ENCODE measurements at places on chromosomes 16 and 17.
A peak's percentile ranks its signal among the peaks of the same experiment; 100 is the strongest.

DNA sequence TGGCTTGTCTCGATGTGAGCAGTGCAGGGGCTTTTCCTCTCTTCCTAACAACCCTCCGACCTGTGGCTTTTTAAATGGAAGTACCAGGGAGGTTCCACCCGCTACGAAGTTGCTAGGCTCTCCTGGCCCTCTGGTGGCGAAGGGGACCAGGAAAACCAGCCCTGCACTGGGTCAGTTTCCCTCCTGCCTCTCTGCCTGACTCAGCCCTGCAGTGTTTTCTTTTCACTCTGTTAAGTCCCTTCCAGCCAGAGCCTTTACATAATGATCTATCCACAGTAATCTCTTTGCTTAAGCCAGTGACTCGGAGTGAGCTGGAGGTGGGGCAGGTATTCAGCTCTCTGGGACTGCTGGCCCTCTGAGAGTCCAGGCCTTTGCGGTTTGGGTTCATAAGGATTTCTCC lies 331.3 kb upstream of the EEF2KMT start:
- DNase-seq: no peak

- no peak for DNase-seq
Observed at GRCh38 chr17:11378506-11378905, 137.5 kb downstream of the SHISA6 start.

- DNase-seq: no peak
Observed at GRCh38 chr16:85894266-85894665, 4.7 kb upstream of the IRF8 start.

GRCh38 chr17:2259769-2260536 lies 43.6 kb downstream of the SMG6 start:
- DNase-seq: peak; percentile 72

DNA sequence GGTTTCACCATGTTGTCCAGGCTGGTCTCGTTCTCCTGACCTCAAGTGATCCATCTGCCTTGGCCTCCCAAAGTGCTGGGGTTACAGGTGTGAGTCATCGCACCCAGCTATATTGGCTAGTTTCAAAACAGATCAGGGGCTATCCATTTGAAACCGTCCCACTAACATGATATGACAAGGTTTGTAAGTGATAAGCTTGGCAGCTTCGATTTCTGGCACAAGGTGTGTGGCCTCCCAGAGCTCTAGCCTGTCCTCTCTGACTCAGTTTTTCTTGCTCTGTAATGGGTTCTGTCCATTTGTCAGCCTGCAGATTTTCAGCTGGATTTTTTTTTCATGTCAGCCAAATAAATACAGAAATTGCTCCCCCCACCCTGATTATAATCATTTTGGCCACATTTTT lies 31.8 kb upstream of the TENT4B start:
- peak; percentile 29 for DNase-seq

GRCh38 chr16:2053211-2053610 lies 5.4 kb downstream of the TSC2 start:
- no peak for DNase-seq

DNA sequence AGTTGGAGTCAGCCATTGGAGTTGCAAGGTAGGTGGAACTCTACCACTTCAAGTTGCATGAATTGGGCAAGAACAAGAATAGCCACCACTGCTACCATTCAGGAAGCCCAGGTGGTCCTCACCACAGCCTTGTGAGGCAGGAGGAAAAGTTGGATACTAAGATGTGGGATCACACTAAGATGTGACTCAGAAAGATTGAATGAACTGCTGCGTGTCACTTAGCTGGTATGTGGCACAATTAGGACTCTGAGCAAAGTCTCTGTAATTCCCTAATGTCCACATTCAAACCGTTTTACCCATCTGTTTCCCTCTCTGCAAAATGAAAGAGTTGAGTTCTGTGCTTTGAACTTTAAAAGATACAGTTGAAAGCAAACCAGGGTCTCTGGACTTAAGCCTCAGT lies 44.7 kb upstream of the HS3ST3A1 start:
- DNase-seq: no peak

GRCh38 chr17:80318166-80318565 lies 57.5 kb downstream of the RNF213 start:
- DNase-seq: no peak

DNA sequence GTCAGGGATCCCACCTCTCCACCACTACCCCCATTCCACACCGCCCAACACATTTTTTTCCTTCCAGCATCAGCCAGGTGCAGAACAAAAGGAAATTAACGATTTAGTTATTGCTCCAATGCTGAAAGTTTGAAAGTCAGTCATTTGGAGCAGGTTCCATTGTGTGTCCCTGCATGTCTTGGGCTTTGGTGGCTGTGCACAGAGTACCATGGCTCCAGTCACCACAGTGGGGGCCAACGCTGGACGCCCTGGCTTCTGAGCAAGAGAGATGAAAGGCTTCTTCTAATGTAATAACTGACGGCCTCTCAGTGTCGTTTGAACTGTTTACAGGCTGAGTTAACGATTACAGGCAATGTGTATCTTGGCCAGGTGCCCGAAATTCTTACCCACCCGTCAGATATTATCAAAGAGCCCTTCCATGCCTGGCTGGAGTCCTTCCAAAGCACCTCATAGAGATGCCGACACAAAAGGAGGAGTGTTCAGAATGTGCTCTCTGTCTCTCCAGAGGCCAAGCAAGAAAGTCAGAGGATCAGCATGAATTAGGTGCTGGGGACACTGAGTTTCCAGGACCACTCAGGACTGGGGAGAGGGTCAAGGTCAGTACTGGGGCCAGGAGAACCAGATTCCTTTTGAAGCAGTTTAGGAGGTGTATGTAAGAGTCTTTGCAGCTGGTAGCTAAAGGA lies 25.9 kb downstream of the RNF43 start:
- no peak for DNase-seq

GRCh38 chr17:6711681-6712057 lies 1.5 kb downstream of the SLC13A5 start:
- no peak for DNase-seq

- DNase-seq: no peak
Observed at GRCh38 chr16:81500833-81501521, 56.4 kb downstream of the CMIP start.

DNA sequence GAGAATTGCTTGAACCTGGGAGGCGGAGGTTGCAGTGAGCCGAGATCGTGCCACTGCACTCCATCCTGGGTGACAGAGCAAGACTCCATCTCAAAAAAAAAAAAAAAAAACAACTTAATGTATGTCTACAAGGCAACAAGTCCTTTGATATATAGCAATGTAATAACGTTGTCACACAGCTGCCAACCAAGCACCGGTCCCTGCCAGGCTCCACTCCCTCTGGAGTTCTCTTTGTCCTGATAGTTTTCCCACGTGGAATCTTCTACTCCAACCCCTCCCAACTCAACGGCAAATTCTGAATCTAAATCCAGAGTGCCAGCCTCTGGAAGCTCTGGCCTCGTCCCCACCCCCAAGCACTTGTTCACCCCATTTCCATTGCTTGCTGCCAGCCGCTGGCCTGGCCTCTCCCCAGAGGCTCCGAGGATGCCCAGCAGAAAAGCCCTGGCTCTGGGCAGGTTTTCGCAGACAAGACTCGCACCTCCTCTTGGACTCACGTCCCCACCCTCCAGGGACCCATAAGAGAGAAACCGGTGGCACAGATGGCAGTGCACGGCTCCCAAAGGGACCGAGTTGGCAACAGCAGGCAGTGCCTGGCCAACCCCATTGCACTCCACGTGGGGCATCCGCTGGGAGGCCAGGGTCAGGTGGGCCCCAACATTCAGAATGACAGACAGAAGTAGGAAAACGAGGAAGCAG lies 15.9 kb upstream of the CBX2 start:
- DNase-seq: no peak

GRCh38 chr16:22364241-22364640 lies 10.2 kb downstream of the CDR2 start:
- DNase-seq: no peak

GRCh38 chr17:77145612-77146245 lies 5.0 kb downstream of the SEC14L1 start:
- peak; percentile 52 for DNase-seq

- DNase-seq: peak; percentile 81
Observed at GRCh38 chr17:81253358-81254131, 14.4 kb downstream of the NDUFAF8 start.

DNA sequence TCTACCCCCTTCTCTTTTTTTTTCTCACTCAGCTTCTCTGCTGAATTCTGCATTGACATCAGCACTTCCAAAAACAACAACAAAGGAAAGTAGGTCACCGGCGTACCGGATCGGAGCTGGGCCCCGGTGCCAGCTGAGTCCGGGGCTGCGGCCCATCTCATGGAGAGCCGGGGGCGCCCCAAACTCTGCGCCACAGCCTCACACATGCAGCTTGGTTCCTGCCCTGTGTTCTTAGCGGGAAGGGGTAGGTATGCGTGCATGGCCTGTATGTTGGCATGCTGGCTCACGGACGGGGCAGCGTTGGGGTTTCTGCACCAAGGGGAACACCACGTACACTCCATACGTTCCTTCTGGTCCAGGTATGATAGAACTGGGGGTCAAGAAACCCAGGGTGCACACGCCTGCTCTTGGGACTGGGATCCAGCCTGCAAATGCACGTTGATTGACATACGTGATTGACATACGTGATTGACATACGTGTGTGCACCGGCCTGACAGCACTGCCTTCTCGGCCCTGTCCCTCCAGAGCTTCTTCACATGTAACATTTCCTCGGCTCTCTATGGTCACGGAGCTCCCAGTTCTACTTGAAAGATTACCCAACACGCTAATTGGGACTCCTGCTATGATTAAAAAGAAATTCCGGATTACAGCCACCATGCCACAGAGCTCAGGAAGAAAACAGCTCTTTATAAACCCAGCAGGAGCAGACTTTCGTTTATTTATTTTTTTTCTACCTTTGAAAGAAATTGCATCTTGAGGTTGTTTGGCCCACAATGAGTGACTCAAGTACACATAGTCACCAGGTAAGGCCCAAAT lies 88.7 kb downstream of the RPA1 start:
- DNase-seq: no peak

DNA sequence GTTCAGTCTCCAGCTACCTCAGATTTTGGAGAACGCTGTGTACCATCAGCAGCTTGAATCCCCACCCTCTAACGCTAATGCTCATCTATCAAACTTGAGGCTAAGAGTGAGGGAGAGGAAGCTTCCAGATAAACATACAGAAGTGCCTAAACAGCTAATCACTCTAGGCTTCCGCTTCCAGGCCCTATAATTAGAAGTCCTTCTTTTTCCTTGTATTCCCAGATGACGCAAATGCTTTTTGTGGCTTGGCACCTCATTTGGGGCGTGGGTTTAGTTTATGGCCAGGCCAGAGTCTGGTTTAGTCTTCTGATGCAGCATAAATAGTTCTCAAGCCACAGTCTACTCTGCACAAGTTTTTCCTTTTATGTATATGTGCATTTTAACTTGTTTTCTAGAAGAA lies 263.4 kb downstream of the BCAS3 start:
- no peak for DNase-seq

DNA sequence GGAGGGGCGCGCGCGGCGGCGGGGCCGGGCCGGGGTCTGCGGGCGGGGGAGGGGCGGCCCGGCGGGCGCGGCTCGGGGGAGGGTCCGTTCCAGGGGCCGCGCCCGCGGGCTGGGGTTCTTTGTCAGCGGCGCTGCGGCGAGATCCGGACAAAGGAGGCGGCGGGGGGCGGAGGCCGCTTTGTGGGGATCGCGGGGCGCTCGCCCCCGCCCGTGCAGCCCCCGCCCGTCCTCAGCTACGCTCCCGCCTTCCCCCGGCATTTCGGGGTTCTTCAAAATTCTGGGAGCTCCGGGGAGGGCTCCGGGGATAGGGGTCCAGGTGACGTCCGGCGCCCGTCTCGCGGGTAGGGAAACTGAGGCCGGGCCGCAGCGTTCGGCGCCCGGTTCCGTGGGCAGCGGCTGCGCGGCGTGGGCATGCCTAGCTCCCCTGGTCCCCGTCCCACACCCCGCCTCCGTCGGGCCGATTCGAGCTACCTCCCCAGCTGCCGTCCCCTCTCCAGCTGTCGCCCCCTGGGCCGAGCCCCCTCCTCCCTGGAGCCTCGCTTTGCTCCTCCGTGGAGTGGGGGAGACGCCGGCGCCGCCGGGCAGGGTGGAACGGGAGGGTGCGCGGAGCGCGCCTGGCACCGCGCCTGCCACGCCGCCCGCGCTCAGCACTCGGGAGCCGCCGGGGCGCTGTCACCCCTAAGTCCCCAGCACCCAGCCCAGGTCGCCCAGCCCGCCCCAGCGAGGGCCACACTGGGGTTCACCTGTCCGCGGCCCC lies 546 bp downstream of the SNN start:
- DNase-seq: peak; percentile 51

- peak; percentile 43 for DNase-seq
Observed at GRCh38 chr17:77322514-77323412, 182.0 kb downstream of the SEC14L1 start.

- DNase-seq: no peak
Observed at GRCh38 chr16:79422064-79422463, 178.5 kb downstream of the MAF start.

DNA sequence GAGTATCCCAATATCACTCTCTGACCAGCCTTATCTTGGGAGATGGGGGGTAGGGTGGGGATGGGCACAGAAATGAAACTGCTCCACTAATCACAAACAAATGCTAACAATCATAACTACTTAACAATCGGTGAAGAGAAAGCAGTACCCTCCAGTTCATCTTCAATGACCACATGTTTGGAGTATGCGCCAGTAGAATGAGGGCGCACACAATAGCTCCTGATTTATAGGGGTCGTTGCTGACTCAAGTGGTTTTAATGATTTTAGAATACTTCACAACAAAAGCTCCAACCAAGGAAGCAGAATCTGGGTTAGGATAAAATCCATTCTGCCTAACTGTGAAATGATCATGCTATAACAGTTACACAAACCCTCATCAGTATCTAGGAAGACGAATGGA lies 184.4 kb downstream of the AATF start:
- DNase-seq: no peak

DNA sequence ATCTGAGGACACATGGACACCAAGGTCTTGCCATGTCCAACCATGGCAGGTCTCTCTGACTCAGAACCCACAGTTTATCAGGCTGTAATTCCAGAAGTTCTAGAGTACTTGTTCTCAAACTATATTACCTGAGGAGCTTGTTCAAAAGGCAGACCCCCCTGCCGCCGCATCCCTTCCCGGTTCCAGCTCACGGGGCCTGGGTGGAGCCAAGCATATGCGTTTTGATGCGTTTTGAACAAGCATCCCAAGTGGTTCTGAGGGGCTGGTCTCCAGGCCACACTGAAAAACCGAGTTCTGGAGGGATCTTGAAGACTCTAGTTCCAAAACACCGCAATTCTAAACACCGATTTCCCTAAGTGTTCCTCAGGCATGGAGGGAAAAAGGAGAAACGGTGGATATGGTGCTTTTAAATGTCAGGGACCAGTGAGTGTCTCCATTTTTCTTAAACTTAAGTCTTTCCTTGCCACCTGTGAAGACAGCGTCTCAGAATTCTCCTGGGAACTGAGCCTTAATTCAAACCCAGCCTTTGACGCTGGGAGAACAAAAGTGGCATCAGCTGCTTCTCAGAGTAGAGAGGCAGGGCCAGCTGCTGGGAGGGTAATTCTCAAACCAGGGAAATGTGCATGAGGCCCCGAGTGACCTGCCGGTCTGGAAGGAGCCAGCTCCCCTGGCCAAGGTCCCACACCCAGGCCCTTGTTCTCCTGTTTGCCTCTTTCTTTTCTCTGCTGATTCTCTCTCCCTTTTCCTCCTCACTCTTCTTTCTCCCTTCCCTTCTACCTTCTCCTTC lies 84.4 kb upstream of the PLCG2 start:
- DNase-seq: no peak

- DNase-seq: no peak
Observed at GRCh38 chr17:3982541-3983017, 18.3 kb upstream of the ATP2A3 start.

GRCh38 chr17:76446449-76447231 lies 6.3 kb downstream of the UBE2O start:
- no peak for DNase-seq

GRCh38 chr17:31745964-31746600 lies 113.0 kb downstream of the COPRS start:
- DNase-seq: no peak

Measured in GM20000 (cell line).